ENCODE measurements at places on chromosomes 16 and 17.
A peak's percentile ranks its signal among the peaks of the same experiment; 100 is the strongest.

DNA sequence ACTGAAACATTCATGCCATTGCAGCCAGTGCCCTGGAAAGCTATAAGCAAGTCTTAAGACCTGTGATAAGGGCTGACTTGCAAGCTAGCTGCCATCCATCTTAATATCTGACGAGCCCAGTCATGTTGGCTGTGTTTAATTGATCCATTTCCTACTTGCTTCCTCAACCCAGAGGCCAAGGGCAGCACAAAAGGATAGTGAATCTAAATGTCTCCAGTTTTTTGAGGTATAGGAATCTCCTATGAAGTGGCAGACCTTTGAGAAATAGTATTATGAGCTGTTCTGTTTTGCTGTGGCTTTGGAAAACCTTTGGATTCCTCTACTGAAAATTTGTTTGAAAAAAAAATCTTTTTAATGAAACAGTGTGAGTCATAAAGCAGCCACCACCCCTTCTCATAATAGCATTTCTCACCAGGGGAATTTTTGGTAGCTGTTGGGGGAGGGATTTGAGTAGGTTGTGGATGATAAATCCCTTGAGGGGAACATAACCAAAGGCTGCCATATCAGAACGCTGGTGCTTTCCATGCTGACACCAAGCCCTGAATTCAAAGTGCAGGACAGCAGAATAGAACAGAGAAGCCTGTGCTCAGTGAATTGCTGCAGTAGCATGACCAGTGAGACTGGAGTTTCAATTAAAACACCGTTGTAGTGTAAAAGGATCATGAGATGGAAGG lies 12.9 kb downstream of the ZNRF1 start:
- DNase-seq: no peak

GRCh38 chr17:80984749-80985148 lies 6.9 kb upstream of the CHMP6 start:
- no peak for DNase-seq

- no peak for DNase-seq
Measured at GRCh38 chr17:49631496-49631895, 46.4 kb downstream of the SPOP start.

- no peak for DNase-seq
Measured at GRCh38 chr16:56645838-56646237, 5.8 kb upstream of the MT1B start.

- no peak for DNase-seq
Measured at GRCh38 chr16:65116216-65116615, 5.6 kb downstream of the CDH11 start.

GRCh38 chr16:66948134-66948836 lies 12.8 kb upstream of the CES3 start:
- no peak for DNase-seq

GRCh38 chr17:43316522-43317142 lies 82.2 kb upstream of the ARL4D start:
- no peak for DNase-seq

DNA sequence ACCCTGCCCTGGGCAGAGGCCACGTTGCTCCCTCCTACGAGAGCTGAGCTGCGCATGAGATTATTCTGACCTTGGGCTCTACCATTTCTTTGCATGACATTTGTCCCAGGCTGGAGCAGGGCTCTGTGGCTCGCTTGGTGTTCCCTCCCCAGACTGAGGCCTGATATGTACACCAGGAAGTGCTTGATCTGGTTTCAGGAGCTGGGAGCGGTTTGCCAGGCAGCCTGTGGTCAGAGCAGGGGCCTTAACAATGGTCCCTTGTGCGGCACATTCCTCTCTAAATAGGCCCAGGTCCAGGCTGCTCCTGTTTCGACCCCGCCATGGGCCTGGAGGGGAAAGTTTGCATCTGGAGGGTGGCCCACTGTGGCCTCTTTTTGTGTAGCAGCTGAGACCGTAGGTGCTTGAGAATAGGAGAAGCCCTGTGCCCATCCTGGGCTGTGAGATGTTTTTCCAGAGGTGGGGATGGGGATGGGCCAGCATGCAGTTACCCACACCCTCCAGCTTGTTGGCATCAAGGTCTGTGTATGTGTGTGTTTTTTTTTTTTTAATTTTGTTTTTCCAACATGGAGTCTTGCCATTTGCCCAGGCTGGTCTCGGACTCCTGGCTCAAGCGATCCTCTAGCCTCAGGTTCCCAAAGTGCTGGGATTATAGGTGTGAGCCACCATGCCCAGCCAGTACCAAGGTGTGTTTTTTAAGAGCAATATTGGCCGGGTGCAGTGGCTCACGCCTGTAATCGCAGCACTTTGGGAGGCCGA lies 253.9 kb downstream of the SEC14L1 start:
- DNase-seq: no peak

DNA sequence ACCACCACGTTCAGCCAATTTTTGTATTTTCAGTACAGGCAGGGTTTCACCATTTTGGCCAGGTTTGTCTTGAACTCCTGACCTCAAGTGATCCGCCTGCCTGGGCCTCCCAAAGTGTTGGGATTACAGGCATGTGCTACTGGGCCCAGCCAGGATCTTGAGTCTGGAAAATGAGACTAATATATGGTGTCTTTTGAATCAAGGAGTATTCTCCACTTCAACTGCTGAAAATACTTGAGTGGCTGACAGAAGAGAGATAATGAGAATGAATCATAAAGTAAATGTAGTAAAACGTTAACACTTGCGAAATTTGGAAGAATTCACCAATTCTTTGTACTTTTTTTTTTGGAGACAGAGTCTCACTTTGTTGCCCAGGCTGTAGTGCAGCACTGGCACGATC lies 16.6 kb downstream of the SMYD4 start:
- no peak for DNase-seq

DNA sequence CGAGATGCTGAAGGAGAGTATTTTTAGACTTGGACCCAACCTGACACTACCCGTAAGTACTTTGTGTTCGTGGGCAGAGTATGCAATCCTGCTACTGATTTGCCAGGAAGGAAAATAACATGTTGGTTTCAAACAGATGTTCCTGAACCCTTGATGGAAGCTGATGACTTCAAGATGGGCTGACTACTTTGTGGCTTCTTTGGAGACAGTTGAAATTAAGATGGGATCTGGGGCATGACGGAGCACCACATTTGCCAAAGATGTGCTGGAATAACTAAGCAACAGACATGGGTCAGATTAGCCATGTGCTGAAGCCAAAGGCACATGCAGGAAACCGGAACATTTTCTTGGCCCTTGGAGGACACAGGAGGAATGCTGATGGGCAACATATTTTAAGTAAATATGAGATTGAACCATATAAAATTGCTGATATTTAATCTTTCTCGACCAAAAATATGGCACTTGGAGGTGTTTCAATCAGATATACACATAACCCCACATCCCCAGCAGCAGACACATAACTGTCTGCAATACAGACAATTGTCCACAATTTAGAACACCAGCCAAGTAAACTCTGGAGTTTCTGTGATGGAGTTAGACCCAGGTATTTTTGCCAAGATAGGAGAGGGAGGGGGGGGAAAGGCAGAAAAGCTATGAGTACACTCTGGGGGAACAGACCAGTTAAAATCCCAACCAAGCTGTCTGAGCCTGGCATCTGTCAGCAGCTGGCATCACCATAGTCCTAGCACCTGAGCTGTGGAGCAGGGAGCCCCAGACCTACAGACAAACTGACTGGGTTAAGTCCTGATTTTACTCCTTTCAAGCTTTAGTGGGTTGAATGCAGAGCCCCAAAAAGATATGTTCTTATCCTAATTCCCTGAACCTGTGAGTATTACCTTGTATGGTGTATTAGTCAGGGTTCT lies 329.4 kb upstream of the CDH5 start:
- no peak for DNase-seq

- no peak for DNase-seq
Measured at GRCh38 chr16:70803319-70803718, 2.4 kb upstream of the VAC14 start.

- DNase-seq: no peak
Measured at GRCh38 chr17:78053777-78054468, 74.6 kb downstream of the TMC6 start.

- no peak for DNase-seq
Measured at GRCh38 chr17:60744355-60744966, 66.8 kb downstream of the BCAS3 start.

DNA sequence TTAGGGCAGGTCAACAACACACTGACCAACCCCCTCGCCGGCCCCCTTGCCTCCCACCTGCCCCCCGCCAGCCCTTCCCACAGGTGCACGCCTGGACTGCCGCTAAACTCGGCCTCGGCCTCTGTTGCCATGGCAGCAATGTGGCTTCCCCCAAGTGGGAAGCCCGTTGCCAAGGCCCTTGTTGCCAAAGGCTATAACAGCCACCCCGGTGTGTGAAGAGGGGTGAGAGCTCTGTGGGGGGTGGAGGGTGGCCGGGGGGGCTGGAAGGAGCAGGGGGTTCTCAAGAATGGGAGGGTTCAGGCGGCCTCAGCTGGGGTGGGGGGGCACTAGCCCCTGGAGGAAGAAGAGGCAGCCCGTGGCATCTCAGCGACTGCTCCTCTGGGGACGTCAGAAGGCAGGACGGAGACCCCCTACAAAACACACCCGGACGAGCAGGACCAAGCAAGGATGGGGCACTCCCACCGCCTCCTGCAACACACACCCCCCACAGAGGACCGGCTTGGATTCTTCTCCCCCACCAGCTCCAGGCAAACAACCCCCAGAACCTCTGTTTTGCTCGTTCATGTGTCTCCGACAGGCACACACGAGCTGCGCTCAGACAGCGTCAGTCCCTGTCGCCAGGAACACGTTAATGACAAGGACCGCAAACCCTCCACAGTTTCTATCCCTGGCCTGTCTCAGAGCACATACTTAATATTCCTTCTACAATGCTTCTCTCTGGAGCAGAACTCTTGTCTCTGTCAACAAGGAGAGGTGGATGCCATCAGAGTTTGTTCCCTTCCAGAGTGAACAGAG lies 55.7 kb downstream of the ABR start:
- DNase-seq: no peak

- no peak for DNase-seq
Measured at GRCh38 chr16:68994324-68994723, 111.1 kb upstream of the HAS3 start.

DNA sequence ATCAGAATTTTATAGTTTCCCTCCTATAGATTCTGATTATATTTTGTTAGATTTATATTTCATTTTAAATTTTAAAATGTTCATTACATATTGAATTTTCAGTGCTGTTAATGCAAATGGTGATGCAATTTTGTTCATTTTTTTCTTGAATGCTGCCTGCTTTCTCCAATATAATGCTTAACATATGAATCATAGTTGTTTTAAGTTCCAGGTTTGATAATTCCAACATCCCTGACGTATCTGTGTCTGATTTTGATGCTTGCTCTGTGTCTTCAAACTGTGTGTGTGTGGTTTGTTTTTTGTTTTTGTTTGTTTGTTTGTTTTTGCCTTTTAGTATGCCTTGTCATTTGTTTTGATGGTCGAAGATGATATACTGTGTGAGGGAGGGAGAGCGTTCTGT lies 134.7 kb upstream of the ELAC2 start:
- no peak for DNase-seq

- no peak for DNase-seq
Measured at GRCh38 chr17:50381920-50382319, 8.9 kb downstream of the EME1 start.

DNA sequence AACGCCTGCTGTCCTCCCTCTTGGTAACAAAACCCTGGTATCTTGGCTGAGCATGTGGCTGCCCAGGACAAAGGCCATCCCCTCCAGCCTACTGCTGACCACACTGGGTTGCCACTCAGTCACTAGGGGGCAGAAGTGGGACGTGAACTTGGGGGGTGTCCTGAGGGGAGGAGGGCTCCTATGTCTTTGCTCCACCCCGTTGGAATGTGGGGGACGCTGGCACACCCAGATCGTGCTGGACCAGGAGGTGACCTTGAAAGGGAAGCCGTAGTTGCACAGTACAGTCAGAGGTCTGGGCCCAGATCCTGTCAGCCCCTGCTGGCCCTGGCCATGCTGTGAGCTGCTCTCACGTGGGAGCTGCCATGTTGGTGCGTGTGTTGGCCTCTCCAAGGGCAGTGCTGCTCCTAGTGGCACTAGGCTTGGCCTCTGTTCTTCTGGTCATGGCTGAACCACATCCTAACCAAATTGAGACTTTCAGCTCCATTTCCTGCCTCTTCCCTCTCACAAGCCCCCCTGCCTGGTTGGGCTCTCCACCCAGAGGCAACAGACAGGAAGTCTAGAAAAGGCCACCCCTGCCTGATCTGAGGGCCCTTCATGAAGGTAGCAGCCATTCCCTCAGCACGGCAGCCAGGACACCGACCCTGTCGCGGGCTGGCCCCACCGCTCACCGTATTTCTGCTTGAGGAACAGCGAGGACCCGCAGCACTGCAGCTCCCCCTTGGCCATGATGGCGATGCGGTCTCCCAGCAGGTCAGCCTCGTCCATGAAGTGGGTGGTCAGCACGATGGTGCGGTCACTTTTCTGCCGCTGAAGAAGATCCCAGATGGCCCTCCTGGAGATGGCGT lies 29.0 kb upstream of the RNPS1 start:
- DNase-seq: no peak

GRCh38 chr17:63549289-63549945 lies 860 bp upstream of the DCAF7 start:
- DNase-seq: no peak

- peak; percentile 36 for DNase-seq
Measured at GRCh38 chr17:40622509-40622928, 25.1 kb downstream of the SMARCE1 start.

GRCh38 chr16:81992859-81993258 lies 18.4 kb downstream of the SDR42E1 start:
- DNase-seq: no peak

GRCh38 chr17:81230043-81230820 lies 7.5 kb upstream of the CEP131 start:
- no peak for DNase-seq

DNA sequence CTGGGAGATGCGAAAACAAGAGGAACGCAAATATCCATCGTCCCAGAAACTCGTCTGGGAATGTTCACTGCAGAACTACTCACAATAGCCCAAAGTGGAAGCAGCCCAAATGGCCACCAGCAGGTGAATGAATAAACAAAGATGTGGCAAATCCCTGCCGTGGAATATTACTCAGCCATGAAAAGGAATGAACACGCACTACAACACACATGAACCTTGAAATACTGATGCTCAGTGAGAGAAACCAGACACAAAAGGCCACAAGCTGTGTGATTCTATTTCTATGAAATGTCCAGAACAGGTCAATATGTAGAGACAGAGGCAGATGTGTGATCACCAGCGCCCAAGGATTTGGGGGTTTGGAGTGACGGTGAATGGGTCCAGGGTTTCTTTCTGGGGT lies 169.8 kb downstream of the IRF8 start:
- no peak for DNase-seq

DNA sequence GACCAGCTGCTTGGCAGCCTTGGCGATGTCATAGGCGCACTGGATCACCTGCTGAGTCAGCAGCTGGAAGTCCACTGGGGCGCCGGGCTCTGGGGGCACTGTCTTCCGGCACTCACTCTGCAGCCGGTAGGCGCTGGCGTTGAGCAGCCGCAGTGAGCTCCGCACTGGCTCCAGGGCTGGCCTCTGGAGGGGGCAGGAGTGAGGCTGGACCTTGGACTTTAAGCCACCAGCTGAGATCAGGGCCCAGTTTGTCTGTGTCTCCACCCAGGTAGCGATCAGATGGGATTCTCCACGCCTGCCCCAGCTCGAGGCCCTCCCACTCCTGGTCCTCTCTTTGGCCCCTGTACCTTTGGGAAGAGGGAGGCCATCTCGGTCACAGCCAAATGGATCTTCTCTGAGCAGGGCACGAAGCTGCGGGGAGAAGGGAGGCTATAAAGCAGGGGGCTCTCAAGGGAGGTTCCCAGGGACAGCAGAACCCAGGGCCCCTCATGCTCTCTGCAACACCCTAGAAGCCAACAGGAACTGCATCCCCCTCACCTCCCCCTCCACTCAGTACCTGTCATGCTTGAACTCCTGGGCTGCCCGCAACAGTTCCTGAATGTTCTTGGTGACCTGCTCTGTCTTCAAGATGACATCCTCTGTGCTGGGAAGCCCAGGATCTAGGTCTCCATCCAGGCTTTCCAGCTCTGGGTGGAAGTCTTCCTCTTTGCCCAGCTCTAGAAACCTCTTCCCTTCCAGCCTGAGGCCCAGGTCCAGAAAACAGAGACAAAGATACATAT lies 6.4 kb downstream of the TP53I13 start:
- no peak for DNase-seq
